ENCODE measurements at places on chromosomes 13 and 19. TPM values are rescaled to one million over a fixed set of nuclear protein-coding genes. Genes with fewer than 3 reads are reported as not detected.

The POU2F2 gene
- total RNA-seq, result 6.1 TPM

DNA sequence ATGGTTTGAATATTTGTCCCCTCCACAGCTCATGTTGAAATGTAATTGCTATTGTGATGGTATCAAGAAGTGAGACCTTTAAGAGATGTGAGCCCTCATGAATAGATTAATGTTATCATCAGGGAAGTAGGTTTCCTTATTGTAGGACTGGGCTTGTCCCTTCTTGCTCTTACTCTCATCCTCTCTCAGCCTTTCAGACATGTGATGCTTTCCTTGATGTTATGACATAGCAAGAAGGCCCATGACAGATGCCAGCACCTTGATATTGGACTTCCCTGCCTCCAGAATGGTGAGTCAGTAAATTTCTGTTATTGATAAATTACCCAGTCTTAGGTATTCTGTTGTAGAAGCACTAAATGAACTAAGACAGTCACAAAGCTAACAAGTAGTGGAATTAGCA is 5.7 kb upstream of the ZMYM2 start:
- no peaks in the 10 kb centered on the region for H3K4me1 ChIP-seq
- H3K27ac ChIP-seq, result no peak overlapping the region
- H3K4me3 ChIP-seq, result no peak overlapping the region
- H3K27me3 ChIP-seq, result no peaks in the 10 kb centered on the region
- DNase-seq, result no peak

GRCh38 chr19:45693106-45693788 is 781 bp downstream of the QPCTL start:
- H3K27me3 ChIP-seq, result no peaks in the 10 kb centered on the region
- peak; percentile 89 for DNase-seq
- peak overlapping the region; percentile 88 for H3K4me3 ChIP-seq
- H3K4me1 ChIP-seq, result peaks cover 17% of the 10 kb centered on the region
- H3K36me3 ChIP-seq, result peaks cover 6% of the 10 kb centered on the region
- H3K27ac ChIP-seq, result peak overlapping the region; percentile 95

The UBA52 gene
- total RNA-seq, result 840 TPM

The ZNF724 gene
- total RNA-seq, result 2.3 TPM

The ERICH4 gene
- not detected for total RNA-seq

DNA sequence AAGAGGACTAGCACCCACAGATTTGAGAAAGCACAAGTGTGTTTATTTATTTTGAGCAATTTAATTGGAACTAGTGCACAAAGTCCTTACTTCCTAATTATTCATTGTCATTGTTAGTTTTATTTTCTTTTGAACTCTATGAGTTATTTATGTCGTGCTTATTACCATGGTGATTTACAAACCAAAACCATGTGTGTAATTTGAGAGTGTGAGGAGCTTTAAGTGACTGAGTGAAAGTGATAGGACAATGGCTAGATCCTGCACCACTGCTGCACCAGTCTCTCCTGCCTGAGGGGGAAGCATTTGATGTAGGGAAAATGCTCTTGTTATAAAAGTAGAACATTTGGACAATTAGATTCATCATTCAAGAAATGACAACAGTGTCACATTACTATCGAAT is 172.3 kb upstream of the KLF12 start:
- DNase-seq, result no peak
- H3K36me3 ChIP-seq, result no peaks in the 10 kb centered on the region
- no peaks in the 10 kb centered on the region for H3K4me1 ChIP-seq
- H3K27ac ChIP-seq, result no peak overlapping the region
- no peak overlapping the region for H3K4me3 ChIP-seq

GRCh38 chr19:7188698-7189629 is 105.2 kb downstream of the INSR start:
- no peak overlapping the region for H3K4me3 ChIP-seq
- H3K36me3 ChIP-seq, result no peaks in the 10 kb centered on the region
- no peak overlapping the region for H3K27ac ChIP-seq
- H3K27me3 ChIP-seq, result no peaks in the 10 kb centered on the region

DNA sequence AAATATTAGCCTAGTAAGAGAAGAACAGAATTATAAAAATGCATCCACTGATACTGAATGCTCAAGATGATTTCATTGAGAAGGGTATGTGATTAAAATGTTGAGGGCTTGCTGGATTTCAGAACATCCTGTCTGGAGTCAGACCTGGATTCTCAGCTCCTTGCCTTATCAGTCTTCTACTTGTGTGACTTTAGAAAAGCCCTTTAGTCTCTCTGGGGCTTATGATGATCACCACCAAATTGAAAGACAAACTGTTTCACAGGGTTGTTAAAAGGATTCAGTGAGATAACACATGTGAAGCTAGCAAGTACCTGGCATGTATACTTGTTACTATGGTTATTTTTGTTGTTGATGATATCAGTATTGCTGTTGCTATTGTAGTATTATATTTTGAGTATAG is 118.4 kb downstream of the GPC6 start:
- no peak overlapping the region for H3K4me3 ChIP-seq
- no peaks in the 10 kb centered on the region for H3K27me3 ChIP-seq
- no peak overlapping the region for H3K27ac ChIP-seq
- no peaks in the 10 kb centered on the region for H3K36me3 ChIP-seq
- no peak for DNase-seq

The CYP2A6 gene
- not detected for total RNA-seq

DNA sequence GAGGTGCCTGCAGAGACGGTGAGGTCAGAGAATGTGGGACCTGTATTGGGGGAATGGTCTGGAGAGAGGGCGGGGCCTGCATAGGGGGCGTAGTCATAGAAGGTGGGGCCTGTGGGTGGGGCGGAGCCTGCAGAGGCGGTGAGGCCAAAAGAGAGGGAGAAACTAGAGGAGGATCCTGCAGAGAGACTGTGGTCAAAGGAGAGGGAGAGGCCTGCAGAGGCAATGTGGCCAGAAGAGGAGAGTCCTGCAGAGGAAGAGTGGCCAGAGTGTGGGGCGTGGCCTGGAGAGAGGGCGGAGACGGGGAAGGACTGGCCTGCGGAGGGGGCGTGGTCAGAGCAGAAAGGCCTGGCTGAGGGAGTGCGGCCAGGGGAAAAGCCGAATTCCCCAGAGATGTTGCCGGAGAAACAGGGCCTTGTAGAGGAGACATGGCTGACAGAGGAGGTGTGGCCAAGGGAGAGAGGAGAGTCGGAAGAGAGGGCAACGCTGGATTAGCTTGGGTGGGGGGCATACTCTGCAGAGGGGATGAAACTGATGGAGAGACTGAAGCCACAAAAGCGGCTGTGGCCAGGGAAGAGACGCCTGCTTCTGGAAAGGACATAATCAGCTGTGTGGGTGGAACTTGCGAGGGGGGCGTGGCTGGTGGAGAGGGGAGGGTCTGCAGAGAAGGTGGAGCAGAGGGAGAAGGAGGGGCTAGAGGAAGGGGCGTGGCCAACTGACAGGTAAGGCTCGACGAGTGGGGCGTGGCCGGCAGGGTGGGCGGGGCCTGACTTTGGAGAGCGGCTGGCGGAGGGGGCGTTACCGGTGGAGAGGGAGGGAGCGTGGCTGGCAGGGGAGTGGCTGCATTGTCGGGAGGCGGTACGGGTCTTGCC is 2.5 kb downstream of the PRR36 start:
- no peaks in the 10 kb centered on the region for H3K36me3 ChIP-seq
- peaks cover 34% of the 10 kb centered on the region for H3K27me3 ChIP-seq
- H3K27ac ChIP-seq, result no peak overlapping the region
- peak; percentile 98 for DNase-seq

- DNase-seq, result no peak
- no peaks in the 10 kb centered on the region for H3K27me3 ChIP-seq
- H3K36me3 ChIP-seq, result no peaks in the 10 kb centered on the region
- no peak overlapping the region for H3K27ac ChIP-seq
Observed at GRCh38 chr13:50152224-50152623, 137.0 kb downstream of the KCNRG start.

- H3K4me1 ChIP-seq, result peaks cover 15% of the 10 kb centered on the region
- H3K27ac ChIP-seq, result no peak overlapping the region
- H3K27me3 ChIP-seq, result no peaks in the 10 kb centered on the region
- no peak overlapping the region for H3K4me3 ChIP-seq
- no peak for DNase-seq
- H3K36me3 ChIP-seq, result no peaks in the 10 kb centered on the region
Observed at GRCh38 chr13:100495455-100495854, 93.1 kb downstream of the GGACT start.

DNA sequence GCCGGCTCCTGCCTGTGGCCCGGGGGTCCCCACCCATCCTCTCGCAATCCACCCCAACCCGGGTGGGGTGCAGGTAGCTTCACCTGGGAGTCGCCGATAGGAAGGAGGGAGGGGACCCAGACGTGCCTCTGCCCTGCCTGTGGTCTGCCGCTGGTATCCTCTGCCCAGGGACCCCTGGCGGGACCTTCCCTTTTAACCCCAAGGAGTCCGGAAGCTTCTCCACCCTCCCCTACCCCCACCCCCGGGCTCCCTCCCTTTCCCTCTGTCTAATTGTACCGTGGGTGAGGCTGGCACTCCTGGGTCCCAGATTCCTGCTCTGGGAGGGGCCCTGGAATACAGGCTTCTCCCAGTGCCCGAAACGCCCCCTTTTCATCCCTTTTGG is at the start of gene KLK10:
Gene KLK10, minus strand, starts transcription at position 166 of the 382 bp plus-strand sequence. CDS start 579 bp downstream, outside the sequence.
- peaks cover 60% of the 10 kb centered on the region for H3K27me3 ChIP-seq
- H3K27ac ChIP-seq, result no peak within 1 kb of the TSS
- peaks cover 12% of the 10 kb centered on the region for H3K4me1 ChIP-seq

GRCh38 chr13:103523858-103524257 is 457.6 kb upstream of the SLC10A2 start:
- no peak for DNase-seq
- H3K27ac ChIP-seq, result no peak overlapping the region
- no peaks in the 10 kb centered on the region for H3K36me3 ChIP-seq
- H3K4me3 ChIP-seq, result no peak overlapping the region
- no peaks in the 10 kb centered on the region for H3K27me3 ChIP-seq

DNA sequence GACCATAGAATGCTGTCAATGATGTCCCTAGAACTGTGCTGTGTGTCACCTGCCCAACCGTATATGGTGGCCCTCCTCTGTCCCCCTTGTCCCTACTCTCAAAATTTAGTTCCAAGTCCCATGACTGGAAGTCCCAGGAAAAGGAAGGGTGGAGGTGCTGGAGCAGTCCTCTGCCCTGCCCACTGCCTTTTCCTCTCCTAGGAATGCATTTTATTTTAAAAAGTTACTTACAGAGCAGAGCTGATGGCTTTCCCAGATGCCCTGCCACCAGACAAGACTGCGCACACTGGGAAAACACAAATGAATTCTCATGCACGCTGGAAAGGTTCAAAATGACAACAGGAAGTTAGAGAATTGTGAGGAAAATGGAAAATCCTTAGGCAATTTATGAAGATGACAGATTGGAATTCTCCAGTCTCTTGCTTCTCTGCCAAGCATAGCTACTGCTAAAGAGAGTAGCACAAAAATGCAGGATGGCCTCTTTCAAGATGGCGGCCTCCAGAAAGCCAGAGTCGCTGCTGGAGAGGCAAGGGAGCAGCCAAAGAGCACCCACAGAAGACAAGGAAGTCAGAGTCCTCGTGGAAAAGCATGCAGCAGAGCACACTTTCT is 117.1 kb upstream of the TSC22D1 start:
- DNase-seq, result no peak
- no peak overlapping the region for H3K4me3 ChIP-seq
- H3K36me3 ChIP-seq, result no peaks in the 10 kb centered on the region
- no peaks in the 10 kb centered on the region for H3K27me3 ChIP-seq
- no peak overlapping the region for H3K27ac ChIP-seq
- no peaks in the 10 kb centered on the region for H3K4me1 ChIP-seq

DNA sequence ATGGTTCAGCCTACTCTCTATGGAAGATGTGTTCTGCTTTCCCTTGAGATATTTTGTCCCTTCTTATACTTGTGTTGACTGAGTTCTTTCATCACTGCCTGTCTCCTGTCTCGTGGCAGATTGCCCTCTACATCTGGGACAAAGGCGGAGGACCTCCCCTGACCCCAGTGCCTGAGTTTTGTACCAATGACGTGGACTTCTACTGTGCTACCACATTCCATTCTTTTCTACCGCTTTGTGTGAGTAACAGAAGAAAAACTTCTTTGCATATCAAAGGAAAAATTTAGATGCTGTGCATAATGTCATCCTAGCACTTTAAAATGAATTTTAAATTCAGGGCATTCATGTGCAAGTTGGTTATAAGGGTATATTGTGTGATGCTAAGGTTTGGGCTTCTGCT is 74.6 kb downstream of the B3GLCT start:
- no peak overlapping the region for H3K4me3 ChIP-seq
- H3K4me1 ChIP-seq, result no peaks in the 10 kb centered on the region
- DNase-seq, result no peak
- H3K27ac ChIP-seq, result no peak overlapping the region
- H3K27me3 ChIP-seq, result no peaks in the 10 kb centered on the region

DNA sequence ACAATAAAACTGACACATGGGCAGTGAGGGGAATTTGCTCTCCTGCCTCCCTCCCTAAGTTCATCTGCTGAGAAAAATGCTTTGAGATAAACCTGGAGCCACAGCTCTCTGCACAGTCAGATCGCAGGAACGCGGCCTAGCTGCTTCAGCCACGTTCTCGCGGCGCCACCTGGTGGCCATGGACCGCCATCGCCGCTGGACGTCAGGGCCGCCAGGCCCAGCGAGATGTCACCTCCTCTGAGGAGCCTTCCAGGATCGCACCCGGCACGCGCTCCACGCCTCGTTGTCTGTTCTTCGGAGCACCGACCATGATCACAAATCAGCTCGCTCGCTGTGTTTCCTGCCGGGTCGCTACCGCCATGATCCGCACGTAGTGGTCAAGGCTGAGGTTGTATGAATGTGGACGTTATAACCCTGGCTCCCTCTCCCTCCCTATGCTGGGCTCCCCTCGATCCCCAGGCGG is 20.6 kb upstream of the USP29 start:
- H3K4me1 ChIP-seq, result no peaks in the 10 kb centered on the region
- H3K36me3 ChIP-seq, result no peaks in the 10 kb centered on the region
- peaks cover 3% of the 10 kb centered on the region for H3K27me3 ChIP-seq

The TMEM59L gene
- total RNA-seq, result 2.2 TPM

The CELF5 gene
- total RNA-seq, result not detected

The IZUMO2 gene
- not detected for total RNA-seq

DNA sequence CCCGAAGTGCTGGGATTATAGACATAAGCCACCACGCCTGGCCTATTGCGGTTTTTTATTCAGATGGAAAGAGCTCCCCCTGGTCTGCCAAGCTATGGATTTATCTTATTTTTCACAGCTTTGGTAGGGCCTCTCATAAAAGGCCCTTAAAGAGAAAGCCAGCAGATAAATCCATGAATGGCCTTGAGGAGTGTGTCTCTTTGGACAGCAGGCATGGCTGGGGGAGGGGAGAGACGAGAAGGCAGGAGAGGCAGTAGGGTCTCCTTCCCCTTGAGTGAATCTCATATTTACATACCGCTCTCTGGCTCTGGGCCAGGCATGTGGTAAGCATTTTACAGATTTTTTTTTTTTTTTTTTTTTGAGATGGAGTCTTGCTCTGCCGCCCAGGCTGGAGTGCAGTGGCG is 25.2 kb downstream of the MARK4 start:
- H3K36me3 ChIP-seq, result peaks cover 61% of the 10 kb centered on the region
- no peak overlapping the region for H3K27ac ChIP-seq
- H3K4me3 ChIP-seq, result no peak overlapping the region

The KLK14 gene
- total RNA-seq, result not detected

DNA sequence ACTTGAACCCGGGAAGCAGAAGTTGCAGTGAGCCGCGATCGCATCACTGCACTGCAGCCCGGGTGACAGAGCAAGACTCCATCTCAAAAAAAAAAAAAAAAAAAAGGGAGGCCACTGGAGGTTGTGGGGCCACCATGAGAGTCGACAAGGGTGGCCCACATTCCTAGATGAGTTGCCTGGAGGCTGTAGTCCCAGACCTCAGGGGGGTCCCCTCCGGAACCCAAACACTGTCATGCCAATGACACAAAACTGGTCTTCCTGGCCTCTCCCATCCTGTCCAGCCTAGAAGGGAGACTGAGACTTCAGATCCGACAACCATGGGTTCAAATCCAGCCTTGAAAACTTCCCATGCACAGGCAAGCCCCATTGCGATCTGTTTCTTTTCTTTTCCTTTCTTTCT is 14.7 kb downstream of the SPC24 start:
- H3K27me3 ChIP-seq, result no peaks in the 10 kb centered on the region

The MAB21L1 gene
- total RNA-seq, result 0.17 TPM

The TEX101 gene
- not detected for total RNA-seq
